ENCODE measurements at places on chromosomes 5 and 9.
A peak's percentile ranks its signal among the peaks of the same experiment; 100 is the strongest.

- DNase-seq, result peak; percentile 6
Observed at GRCh38 chr9:15873573-15874177, 320.8 kb downstream of the CCDC171 start.

GRCh38 chr5:138820695-138821094 is 54.4 kb downstream of the LRRTM2 start:
- DNase-seq, result no peak

DNA sequence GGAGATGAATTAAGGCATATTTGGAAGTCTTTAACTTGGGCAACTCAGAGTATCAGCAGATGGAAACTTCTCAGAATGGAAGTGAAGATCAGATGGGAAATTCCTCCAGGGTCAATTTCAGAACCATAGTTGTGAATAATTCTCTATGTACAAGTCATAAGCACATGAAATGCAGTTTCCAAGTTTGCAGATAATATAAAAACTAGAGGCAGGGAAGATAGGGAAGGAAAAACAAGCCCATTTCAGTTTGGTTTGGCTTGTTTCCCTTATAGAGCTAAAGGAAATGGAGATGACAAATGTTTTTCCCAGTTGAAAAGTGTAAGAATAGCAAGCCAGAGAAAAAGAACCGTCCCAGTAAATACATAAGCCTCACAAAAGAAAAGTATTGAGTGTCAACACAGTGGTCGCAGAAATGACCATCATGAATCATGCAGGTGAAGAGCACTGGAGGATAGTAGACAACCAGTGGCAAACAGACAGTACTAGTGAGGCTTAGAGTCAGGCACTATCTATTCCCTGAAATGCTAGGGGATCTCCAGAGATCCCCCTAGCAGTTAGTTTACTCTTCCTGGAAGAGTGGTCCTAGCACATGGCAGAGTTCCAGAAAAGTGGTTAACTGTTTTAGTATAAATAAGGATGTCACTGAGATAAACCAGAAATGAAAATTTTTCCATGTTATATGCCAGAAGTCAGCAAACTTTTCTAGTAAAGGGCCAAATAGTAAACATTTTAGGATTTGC is 245.9 kb downstream of the SAXO1 start:
- no peak for DNase-seq

GRCh38 chr9:90861826-90862740 is 60.5 kb downstream of the SYK start:
- DNase-seq, result no peak

DNA sequence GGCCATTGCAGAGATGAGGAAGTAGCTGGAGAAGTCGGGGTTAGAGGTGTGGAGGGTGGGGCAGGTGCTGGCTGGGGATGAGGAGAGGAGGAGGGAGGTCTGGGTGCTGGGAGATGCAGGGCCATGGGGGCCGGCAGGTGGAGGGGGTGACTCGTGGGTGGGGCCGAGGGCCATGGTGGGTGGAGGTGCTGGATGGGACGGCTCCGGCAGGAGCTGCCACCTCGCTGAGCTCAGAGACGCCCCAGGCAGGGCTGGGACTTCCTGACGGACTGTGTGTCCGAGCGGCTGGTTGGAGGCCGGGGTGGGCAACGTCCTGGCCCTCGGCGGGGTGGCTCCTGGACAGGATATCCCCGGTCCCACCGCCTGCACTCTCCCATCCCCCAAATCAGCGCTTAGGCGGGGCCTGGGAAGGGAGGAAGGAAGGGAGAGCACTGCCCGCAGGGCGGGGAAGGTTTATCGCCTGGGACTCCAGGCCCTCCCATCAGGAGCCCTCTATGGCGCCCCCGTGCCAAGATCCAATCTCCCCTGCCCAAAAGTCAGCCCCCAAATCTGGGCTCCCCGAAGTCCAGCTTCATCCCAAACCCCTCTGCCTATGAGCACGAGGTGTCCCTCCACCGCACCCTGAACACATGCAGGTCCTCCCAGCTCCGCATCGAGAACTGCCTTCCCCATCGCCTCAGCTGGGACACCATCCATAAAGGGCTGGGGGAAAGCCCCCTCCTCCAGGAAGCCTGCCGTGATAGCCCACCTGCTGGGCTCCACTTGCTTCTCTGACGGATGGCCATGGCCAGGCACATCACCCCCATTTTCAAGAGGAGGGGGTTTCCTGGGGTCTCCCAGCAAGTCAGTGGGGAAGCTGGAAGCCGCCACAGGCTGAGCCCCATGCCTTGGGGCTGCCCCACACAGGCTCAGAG is 58.3 kb upstream of the NOTCH1 start:
- DNase-seq, result no peak

GRCh38 chr5:114311968-114312367 is 49.9 kb upstream of the KCNN2 start:
- DNase-seq, result no peak

DNA sequence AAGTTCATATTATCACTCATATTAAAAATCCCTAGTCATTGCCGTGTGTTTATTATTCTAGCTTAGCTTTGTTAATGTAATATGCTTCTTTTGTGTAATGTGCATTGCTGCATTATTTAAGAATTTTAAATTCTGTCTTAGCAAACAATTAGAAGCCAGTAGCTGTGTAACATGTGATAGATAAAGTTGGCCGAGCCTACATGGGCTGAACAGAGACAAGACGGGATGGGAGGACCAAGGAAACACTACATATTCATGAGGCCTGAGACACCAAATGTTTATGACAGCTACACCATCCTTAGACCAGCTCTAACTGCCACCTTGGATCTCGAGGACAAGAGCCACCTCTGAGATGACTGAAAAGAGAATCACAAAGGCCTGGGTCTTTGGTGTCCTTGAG is 51.0 kb upstream of the COL15A1 start:
- DNase-seq, result no peak

DNA sequence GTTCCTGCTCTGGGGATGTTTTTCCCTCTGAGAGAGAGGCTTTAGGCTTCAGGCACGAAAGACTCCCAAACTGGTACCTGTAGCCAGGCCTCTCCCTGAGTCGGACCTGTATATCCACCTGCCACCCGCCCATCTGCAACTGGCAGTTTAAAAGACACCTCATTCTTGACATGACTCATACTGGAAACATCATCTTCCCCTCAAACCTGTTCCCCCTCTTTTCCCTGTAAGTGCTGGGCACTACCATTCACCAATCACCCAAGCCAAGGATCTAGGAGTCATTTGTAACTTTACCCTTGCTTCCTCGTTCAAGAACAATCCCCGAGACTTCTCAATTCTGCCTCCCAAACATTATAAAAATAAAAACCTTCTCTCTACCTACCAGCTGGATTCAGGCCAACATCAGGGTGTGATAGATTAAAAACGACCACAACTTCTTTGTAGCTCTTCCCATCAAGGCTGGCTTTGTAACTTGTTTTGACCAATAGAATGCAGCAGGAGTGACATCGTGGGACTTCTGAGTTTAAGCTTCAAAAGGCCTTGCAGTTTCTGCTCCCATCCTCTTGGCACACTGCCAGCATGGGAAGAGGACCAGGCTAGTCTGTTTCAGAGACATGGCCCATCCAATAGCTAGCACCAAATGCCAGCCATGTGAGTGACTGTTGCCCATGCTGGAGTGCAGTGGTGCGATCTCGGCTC is 1.8 kb upstream of the WDR31 start:
- DNase-seq, result no peak

- no peak for DNase-seq
Observed at GRCh38 chr9:125626187-125626586, 80.8 kb downstream of the MAPKAP1 start.

DNA sequence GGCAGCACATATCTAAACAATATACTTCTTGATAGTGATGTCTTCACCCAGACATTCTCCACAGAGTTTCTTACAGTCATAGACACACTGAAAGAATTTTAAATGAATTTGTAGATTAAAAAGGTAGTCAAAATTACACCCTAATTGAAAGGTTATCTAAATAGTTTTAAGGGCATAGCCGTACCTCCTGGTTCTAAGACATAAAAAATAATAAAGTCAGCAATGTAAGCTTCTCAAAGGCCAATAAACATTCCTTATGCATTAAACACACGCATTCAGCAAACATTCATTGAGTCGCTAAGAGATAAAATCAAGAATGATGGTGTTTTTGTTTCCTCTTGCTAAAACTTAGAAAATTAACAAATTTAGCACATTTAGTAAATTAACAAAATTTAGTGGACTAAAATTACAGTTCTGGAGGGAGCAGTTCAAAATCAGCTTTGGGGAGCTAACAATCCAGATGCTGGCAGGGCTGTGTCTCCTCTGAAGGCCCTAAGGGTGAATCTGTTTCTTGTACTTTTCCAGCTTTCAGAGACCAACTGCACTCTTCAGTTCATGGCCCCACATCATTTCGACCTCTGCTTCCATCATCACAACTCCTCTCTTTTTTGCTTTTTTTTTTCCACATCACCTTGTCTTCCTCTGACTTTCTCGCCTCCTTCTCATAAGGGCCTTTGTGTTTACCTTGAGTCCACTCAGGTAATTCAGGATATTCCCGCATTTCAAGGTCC is 516.5 kb downstream of the DNAH5 start:
- no peak for DNase-seq

DNA sequence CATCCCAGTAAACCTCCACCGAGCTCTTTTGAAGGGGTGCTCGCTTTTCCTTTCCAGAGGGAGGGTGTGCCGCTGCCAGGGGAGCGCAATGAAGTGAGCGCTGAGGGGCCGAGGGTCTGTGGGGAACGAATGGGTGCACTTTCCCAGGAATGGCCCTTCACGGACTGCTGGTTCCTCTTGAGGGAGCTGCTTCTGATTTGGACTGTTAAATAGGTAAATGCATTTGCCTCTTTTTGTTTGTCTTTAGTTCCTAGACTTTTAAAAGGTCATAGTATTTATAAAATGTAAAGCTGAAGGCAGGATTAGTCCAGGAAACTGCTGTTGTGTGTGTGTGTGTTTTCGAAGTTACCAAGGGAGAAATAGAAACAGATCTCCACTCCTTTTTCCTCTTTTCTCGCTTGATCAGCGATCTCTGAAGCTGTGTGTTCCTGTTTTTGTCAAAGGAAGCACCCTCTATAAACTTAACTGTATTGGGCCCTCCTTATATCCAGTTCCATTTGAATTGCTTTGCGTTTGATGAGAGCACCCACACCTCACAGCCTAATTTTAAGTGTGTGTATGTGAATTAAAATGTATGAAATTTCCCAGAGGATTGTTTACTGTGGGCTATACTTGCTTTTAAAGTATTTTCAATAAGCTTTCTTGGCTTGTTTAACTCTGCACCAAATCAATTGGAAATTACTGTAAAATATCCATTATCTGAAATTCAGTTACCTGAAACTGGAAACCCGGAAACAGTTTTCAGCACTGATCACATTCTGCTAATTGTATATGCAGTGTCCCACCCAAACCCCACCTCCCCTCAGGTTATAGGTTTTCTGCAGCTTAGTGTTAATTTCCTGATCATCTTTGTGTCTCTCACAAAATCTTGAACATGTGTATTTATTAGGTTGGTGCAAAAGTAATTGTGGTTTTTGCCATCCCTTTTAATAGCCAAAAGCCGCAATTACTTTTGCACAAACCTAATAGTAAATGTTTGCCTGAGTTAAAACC is 966 bp downstream of the SNX2 start:
- DNase-seq, result peak; percentile 57

DNA sequence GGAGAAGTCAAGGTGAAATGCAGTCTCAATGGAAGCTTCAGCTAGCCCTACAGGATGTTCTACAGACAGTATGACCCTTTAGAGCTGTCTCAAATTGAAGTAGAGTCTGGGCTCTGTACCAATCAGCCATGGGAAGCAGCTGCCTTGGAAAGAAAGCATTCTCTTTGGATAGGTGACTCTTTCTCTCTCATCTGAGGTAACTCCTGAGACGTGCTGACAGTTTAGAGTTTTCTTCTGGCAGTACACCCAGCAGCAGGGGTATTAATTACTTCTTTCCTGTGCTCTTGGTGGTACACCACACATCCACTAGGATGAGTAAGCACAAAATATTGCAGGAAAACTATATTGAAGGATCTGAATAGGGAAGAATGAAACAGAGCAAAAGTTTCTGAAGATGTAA is 329.6 kb upstream of the RGMB start:
- no peak for DNase-seq

DNA sequence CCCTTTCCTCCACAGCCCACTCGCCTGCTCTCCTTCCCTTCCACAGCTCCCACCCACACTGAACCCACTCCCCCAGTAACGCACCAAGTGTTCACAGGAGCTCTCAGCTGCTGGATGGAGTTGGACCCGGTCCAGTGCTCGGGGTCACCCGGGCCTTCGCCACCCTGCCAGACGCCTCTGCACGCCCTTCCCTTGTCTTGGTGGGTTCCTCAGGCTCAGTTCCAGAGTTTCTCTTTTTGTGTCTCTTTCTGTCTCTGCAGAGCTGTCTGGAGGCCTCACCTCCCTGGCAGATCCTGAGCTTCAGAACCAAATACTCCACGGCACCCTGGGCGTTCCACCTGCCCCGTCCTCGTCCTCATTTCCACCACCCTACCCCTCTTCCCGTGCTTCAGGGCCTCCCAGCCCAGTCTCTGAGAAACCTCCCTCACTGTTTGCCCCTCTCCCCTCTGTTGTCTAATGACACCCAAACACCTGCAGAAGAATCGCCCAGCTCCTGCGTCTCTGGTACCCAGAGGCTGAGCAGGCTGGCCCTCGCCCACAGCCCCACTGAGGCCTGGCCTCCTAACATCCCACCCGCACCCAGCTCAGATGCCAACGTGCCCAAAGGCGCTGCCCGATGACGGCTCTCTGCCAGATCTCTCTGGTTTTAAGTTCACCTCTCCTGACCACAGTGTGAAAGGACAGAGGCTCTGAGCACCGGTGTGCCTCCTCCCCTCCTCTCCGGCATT is 74.3 kb downstream of the COL23A1 start:
- DNase-seq, result no peak

DNA sequence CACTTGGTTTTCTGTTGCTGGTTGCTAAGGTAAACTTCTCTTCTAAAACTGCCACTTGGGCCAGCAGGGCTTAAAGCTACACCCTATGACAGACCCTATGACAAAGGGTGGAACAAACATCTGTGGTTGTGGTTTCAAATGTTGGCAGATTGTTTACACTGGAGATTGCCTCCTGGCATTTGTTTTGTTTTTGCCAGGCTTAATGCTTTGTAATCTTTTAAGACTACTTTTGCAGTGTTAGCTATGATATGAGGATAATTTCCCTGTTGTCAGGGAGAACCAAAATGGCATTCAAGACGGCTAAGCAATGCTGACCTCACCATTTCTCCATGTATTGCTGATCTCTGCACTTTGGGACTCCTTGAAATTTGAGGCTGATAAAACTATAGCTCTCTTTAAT is 50.3 kb downstream of the MAMDC2 start:
- DNase-seq, result no peak

GRCh38 chr5:83517072-83517687 is 45.6 kb downstream of the VCAN start:
- no peak for DNase-seq

DNA sequence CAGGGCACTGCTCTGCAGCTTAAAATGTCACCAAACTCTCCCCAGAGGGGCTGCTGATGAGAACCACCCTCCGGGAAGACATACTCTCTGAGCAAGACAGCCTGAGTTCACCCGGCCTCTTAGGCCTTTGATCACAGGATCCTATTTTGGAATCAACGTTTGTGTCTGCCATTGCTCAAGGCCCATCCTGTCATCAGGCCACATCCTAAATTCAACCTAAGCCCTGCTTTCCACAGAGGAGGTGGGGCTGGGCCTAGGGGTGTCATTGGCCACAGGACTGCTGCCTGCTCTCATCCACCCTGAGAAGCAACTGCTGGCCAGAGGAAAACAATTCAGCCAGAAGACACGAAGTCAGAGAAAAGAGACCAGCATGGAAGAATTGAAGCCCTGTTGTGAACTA is 351.1 kb upstream of the IRX2 start:
- no peak for DNase-seq
